CD4-positive, alpha-beta memory T cell (primary cell): ENCODE measurements at places on chromosomes 11 and 22. TPM values are rescaled to one million over a fixed set of nuclear protein-coding genes. Genes with fewer than 3 reads are reported as not detected.

Gene FOLR2
- total RNA-seq = not detected

Gene MS4A14
- not detected for total RNA-seq

Gene ADM2
- total RNA-seq = 4.5 TPM

Gene RASL10A
- total RNA-seq = 0.36 TPM

DNA sequence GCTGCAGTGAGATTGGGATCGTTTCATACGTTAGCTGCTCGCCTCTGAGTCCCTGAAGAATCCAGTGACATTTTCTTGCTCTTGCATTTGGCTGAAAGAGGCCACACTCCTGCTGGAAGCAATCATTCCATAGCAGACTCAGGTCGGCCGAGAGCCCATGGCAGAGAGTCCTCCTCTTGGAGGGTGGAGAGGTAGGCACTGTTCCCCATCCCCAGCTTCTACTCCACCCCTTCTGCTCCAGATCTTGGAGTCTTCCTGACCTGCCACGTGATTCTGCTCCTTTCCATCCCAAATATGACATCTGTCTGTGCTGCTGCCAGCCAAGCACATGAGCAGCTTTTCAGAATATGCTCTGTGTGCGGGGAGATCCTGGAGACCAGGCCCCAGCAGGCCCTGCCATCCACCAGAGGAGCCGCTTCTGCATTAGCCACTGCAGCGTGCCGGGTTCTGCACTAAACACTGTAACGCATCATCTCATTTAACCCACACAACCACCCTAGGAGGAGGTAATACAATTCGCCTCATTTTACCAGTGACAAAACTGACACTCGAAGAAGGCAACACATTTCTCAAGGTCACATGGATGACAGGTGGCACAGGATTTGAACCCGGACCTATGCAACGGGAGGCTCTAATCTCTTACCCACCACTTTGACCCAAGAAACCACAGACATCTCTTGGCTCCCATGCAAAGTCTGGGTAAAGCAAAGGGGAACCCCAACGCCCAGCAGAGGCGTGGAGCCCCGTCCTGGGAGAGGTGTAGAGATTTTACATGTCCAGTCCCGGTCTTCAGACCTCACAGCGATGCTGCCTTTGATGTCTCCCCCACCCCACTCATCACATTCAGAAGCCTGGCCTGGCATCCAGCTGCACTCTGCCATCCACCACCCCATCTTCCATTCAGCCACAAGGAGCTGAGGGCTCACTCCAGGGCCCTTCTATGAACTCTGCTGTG lies 78.8 kb downstream of the FEZ1 start:
- no peak for DNase-seq

- no peak for DNase-seq
Measured at GRCh38 chr22:32336771-32337424, 20.8 kb upstream of the RFPL3 start.

Gene GPHA2
- 0.47 TPM for total RNA-seq

Gene RAB38
- total RNA-seq = 0.30 TPM

DNA sequence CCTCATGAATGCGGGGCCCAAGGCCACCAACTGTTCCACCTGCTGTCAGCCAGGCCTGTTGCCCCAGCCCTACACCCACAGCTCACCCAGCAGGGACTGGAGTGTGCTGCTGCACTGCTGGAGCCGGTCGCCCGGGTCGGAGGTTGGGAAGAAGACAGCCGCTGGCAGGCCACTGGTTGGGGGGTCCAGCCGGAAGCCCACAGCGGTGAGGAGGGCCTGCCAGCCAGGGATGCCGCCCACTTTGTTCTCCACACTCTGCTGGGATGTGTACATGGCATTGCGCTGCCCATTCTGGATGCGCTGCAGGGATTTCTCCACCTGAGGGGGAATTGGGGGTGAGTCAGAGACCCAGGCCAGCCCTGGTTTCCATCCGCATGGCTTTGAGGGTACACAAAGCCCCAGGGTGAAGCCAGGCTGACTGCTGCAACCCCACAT lies 74.2 kb upstream of the PITPNB start:
- DNase-seq = no peak

DNA sequence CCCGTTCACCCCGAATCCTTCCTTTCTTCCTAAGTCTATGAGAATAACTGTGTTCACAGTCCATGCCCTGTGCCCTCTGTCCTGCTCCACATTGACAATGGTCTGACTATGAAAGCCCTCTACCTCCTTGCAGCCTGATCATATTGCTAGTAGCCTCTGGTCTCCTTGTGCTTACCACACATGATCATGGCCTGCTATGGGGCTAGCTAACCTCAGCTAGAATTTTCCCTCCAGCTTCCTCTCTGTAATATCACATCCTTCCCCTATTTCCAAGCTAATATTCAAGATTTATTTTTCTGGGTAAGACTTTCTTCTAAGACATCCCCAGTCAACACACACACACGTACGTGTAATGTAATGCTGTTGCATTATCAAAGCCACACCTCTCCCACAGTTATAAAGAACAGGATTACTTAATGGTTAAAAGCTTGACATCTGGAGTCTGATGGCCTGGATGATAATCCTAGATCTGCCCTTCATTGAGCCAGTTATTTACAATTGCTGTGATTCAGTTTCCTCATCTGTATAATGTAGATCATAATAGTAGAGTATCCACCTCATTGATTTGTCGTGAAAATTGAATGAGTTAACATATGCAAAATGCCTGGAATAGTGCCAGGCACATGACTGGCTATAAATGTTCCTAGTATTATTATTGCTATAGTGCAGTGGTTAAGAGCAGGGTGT lies 214.4 kb upstream of the BLID start:
- no peak for DNase-seq

GRCh38 chr22:22999523-22999922 lies 70.8 kb upstream of the GNAZ start:
- no peak for DNase-seq

DNA sequence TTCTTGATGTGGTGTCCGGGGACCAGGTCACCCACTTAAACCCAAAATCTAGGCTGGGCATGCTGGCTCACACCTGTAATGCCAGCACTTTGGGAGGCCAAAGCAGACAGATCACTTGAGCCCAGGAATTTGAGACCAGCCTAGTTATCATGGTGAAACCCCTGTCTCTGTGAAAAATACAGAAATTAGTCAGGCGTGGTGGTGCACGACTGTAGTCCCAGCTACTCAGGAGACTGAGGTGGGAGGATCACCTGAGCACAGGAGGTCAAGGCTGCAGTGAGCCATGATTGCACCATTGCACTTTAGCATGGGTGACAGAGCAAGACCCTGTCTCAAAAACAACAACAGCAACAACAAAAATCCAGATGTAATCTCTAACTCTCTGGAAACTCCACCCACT lies 30.3 kb upstream of the FJX1 start:
- DNase-seq = no peak

- DNase-seq = no peak
Measured at GRCh38 chr11:2806351-2807024, 79.1 kb downstream of the CDKN1C start.

DNA sequence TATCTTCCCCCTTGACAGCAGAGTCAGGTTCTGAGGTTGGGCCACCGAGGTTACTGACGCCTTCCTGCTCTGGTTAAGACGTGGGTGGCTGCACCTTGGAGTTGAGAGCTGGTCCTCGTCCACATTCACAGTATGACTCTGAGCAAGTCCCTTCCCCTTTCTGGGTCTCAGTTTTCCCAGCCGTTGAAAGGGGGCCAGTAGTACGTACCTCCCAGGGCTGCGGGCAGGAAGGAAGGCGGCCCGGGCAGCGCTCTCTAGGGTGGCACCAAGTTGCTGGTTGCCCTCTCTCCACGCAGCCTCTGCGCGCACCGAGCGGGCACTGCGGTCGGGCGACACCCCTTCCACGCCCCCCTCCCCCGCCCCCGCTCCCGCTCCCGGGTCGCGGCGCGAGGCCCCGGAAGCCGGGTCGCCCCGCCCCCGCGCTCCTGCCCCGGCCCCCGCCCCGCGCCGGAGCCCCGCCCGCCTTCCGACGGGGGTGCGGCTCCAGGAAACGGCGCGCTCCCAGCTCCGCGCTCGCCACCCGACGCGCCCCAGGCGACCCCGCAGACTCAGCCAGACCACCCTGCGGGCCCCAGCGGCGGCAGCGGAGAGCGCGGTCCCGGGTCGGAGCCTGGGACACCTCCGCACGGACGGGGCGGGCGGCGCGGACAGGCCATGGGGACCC lies at the start of gene EHBP1L1:
Gene EHBP1L1 (plus strand): TSS at position 486 of the 664 bp plus-strand sequence. CDS start 250 bp downstream, outside the sequence.
- peak; percentile 87 for DNase-seq

DNA sequence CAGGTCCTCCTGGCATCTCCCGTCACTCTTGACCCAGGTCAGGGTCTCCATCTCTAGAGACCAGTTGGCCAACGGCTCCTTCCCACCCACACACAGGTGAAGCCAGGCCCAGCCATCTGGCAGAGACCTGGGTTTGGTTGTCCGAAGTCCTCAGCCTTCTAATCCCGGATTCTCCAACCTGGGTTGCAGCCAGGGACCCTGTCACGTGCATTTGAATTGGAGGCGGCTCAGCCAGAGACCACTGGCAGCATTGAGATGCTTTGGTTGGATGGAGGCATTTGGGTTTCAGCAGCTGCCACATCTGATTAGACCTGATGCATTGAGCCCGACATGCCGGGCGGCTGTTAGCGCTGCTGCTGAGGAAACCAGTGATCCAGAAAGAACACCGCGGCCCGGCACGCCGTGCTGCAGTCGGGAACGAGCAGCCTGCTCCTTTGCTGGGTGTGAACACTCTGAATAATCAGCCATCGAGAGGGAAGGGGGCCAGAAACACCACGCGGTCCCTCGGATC lies 163.2 kb downstream of the BRD1 start:
- no peak for DNase-seq

DNA sequence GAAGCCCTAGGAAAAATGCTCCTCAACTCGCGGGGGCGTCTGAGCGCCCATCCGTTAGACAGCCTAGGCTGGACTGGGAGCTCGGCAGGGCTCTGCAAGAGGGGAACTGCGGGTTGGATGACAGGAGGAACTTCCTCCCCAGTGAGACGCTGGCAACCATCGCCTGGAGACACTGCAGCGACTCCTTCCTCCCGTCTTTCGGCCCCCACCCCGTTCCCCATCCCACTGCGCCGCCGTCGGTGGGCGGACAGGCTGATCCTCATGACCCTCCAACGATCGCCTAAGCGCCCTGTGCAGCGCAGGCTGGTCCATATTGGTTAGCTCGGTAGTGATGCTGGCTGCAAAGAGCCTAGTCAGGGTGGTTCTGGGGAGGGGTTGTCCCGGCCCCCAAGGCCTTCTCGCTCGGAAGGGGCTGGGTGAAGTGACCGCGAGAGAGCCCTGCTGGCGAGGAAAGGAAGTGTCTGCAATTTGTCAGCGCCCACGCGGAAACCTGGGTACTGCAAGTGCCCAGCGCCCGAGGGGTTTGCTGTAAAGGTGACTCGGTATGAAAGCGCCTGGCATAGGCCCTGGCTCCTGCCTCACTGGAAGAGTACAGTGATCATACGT lies 638 bp downstream of the NRGN start:
- peak; percentile 61 for DNase-seq

GRCh38 chr22:38843657-38844314 lies at the start of gene NPTXR:
TSS of gene NPTXR (minus strand) at chr22:38844028.
- DNase-seq = peak; percentile 36

DNA sequence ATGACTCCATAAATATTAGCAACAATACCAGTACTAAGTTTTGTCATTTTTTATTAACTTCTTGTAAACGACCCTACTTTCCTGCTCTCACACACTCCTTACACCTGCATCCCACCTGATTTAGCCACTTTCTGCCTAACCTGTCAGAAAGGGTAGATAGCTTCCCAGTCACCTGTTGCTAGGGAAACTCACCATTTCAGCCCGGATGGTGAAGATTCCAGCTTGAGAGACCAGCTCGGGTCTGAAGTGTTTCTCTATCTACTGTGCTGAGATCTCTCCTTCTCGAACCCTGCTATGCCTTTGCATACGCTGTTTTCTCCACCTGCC lies at the start of gene PARVG:
Gene PARVG (plus strand): TSS at position 220 of the 327 bp plus-strand sequence. CDS start 2,405 bp downstream, outside the sequence.
- DNase-seq = peak; percentile 67
